ENCODE measurements at places on chromosomes 6 and 20.

DNA sequence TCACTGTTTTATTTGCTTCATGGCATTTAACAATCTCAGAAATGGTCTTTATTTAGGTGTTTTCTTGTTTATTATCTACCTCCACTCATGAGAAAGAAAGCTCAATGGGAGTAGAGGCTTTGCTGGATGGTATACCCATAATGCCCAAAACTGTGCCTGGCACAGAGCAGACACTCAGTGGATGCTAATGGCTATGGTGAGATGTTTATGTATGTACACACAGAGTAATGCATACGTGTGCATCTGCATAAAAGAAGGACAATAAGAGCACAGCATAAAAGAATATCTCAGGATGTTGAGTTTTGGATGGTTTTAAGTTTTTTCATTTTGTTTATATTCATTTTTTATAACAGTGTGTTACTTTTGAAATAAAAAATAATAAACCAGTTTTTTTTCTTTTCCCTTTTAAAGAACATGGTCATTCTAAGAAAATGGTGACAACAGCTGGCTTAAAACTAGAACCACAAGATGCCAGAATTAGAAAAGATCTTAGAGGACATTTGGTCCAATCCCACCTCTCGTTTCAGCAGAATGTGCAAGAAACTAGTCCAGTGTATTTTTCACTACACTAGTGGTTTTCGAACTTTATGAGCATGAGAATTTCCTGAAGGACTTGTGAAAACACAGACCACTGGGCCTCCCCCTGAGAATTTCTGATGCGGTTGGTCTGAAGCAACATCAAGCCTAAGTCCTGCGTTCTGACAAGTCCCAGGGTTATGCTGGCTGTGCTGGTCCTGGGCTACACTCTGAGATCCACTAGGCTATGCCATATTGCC lies 131.9 kb downstream of the FYN start:
- DNase-seq = no peak

GRCh38 chr6:144718431-144718830 lies 433.3 kb downstream of the UTRN start:
- no peak for DNase-seq

- no peak for DNase-seq
Observed at GRCh38 chr6:10589429-10589727, 68.2 kb downstream of the GCNT2 start.

DNA sequence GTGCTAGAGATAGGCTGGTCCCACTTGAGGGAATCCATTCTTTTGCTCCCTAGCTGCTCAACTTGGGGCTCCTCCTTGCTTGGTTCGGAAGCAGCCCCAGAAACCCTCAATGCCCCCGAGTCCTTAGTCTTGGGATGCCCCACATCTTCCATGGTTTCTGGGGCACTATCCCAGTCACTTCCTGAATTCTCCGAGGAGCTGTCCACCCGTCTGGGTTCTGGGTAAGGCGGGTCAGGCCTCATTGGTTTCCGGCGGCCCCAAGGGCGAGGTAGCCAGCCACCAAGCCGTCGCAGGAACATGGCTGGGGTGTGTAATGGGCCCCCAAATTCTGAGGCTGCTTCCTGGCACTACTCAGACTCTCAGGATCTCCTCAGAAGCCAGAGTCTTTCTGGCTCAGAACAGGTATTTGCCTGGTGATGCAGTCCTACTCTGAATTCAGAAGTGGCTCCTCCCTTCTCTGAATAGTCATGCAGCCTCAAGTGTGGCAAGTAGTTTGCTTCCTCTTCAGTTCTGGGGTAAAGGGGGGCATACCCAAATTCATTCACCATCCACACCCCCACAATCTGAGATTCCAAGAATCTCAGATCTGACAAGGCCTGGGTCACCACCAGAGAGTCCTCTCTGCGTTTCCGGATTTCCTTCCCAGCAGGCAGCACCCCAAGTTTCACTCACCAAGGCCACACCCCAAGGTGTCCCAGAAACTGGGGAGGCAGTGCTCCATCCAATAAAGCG lies 763 bp downstream of the C6orf47 start:
- DNase-seq = no peak

DNA sequence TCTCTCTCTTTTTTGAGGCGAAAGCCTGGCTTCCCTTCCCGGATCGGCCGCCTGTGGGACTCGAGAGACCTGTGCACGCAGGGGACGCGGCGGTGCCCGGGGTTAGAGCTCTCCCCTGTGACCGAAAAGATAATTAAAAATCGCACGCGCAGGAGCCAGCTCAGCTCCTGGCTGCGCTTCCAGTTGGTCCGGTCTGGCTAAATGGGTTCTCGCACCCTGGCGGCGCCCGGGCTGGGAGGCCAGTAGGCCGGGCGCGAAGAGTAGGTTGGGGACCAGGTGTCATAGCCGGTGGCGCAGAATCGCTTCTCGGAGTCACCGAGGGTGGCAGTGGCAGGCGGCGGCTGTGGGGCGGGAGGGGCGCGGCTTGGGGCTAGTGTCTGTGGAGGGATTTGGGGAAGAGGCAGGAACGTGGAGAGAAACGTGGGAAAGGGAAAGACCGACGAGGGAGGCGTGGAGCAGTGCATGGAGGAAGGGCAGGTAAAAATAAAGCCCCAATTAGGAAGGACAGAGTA lies 41.9 kb upstream of the SUPT3H start:
- peak; percentile 15 for DNase-seq

- no peak for DNase-seq
Observed at GRCh38 chr6:208364-208763, 83.9 kb upstream of the DUSP22 start.

DNA sequence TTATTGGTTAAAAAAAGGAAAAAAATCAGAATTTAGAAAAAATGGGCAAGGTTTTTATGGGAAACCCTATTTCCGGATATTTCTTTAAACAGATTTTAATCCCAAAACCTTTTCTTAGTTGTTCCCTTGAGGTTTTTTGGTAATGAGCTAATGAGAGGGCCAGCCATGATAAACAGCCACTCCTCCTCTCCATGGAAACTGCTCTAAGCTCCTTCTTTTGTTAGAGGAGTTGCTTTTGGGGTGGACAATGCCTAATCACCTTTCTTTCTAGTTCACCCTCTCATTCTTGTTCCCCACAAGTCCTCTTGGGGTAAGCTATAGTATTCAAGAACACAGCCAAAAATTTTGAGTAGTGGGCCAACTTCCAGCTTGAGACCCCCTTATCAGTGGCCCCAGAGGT lies 105.0 kb upstream of the FAM184A start:
- no peak for DNase-seq

GRCh38 chr6:143103916-143104315 lies 43.2 kb downstream of the AIG1 start:
- DNase-seq = no peak

DNA sequence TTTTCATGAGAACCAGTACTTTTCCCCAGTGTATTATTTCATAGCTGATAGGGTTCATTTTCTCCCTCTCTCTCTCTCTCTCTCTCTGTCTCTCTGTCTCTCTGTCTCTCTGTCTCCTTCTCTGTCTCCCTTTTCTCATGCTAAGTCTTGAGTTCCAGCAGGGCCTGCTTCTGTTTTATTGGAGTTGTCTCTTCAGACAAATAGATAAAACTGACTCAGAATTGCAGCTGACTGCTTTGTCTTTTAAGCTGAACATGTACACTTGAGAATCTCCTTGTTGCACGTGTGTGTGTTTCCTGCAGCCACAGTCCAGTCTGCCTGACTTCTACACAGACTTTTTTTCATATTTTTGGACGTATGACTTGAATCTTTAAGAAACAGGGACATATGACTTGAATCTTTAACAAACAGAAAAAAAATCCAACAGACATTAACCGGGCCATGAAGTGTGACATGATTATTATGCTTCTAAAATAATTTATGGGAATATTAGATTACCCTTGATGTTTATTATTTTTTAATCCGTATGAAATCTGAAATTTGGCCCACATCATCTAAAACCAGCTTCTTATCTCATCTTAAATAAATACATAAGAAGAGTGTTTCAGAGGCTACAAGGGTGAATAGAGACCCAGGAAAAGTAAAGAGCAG lies 71.5 kb downstream of the JAG1 start:
- no peak for DNase-seq

DNA sequence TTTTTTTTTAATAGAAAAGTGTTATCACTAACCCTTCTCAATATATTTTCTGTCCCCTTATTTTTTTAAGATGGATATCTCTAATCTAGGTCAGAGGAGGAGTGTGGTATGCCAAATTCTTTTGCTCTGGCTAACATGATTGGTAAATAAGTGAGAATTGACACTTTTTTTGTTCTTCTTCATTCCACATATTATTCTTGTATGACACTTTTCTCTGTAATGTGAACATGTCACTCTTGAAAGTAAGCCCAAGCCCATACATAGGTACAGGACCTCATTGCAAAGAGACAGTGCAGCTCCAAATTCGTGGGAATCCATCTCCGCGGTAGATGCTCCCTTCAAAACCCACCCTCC lies 142.5 kb upstream of the TCF21 start:
- DNase-seq = no peak

- DNase-seq = no peak
Observed at GRCh38 chr6:127073222-127073621, 45.2 kb upstream of the RSPO3 start.

DNA sequence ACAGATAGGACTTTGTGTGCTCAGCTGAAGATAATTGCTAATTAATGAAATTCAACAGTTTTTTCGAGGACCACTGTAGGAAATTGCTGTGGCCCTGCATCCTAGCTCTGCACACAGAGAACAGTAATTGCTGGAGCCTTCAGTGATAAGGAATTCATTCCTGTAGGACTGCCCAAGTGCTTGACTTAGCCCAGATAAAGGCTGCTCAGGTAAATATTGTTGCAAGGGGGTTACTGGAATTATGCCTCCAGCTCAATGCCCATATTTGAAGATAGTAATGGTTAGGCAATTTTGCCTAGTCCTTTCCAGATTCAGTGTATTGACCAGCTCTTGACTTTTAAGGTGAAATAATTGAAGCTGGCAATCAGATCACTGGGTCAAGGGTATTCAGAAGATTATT lies 122.9 kb downstream of the SLC24A3 start:
- DNase-seq = no peak

DNA sequence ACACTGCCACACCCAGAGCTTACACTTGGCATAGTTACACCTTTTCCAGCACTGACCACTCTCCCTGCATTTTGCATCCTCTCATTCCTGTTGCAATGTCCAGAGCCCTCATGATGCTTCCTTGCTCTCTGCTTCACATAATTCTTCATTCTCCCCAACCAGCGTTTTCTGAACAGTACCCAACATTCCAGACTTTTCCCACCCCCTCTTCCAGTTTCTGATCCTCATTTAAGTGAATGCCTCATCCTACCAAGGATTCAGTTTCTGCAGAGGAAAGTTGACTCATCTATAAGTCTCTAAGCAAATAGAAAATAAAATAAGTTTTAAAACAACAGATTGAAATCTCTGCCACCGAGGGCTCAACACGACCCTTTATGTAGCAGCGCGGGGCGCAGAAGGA lies 321.3 kb upstream of the TCF21 start:
- no peak for DNase-seq

GRCh38 chr20:56429502-56429901 lies 17.4 kb downstream of the CASS4 start:
- DNase-seq = no peak

DNA sequence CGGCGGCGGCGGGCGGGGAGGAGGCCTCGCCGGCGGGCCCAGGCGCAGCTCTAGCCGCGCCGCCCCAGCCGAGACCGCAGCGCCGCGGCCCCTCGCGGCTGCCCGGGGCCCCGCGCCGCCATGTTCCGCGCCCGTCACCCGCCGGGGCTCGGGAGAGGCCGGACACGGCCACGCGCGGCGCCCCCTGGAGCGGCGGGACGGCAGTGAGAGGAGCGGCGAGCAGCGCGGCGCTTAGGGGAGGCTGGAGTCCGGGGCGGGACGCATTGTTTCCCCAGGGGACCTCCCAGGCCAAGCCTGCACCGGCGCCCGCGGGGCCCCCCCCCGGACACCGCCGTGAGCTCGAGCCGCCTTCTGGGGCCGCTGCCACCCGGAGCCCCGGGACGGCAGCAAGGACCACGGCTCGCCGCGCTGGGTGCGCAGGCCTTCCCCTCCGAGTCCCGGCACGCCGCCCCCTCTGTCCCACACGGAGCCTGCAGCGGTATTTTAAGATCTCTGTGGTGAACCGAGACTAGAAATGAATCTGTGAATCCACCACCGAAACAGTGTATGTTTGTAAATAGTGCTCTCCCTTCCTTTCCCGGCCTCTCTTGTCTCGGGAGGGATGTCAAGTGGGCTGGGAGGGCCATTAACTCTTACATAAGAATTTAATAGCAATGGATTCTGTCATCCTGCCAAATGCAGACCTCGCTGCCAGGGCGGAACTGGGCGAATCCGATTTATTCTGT lies 424 bp upstream of the KIF13A start:
- peak; percentile 82 for DNase-seq

DNA sequence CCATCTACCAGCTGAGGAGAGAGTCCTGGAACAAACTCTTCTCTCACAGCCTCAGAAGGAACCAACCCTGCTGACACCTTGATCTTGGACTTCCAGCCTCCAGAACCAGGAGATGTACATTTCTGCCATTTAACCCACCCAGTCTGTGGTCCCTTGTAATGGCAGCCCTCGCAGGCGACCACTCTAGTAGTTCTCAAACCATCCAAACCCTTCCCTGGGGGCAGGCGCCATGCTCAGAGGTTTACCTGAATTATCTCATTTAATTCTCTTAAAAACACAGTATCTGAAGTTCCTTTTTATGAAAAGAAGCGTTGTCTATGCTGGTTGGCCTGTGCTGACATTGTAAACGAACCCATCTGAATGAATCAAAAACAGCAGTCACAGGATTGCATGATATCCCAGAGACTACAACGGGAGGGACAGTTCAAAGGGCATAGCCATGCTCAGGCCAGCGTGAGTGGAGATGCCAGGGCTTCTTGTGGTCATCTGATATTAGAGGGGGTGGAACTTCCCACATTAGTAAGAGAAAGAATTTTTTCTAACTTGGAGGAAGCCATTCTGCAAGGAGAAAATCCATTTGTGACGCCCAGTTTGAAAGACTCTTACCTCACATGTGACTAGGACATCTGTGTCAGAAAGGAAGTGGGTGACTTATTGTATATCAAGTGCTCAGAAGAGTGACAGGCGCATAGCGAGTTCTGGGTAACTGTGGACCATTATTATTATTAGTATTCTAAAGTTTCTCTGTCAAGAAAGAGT lies 17.2 kb upstream of the TAGAP start:
- no peak for DNase-seq

DNA sequence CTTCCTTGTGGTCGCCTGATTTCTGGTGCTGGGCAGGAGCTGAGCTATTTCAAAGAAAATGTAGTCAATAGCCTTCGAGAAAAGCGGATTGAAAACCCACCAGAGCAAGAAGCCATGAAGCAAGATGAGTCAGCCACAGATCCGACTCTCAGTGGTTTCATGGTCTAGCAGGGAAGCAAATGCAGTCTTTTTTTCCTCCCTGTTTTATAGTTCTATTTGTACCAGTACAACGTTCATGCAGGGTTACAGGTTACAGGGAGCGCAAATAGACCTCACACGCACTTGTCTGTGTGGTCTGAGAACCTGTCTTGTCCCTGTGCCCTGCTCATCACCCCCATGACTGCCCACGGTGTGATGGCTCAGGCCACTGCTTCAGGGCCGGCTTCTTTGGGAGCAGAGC lies 309.8 kb upstream of the SUPT3H start:
- DNase-seq = no peak

GRCh38 chr20:62258499-62259293 lies 20.4 kb downstream of the OSBPL2 start:
- no peak for DNase-seq

- peak; percentile 13 for DNase-seq
Observed at GRCh38 chr20:24100370-24101011, 111.9 kb upstream of the GGTLC1 start.

Data from NCI-H1436 (cell line).